ENCODE measurements at places on chromosomes 2 and 18.

GRCh38 chr2:196119926-196120325 lies 51.3 kb upstream of the DNAH7 start:
- no peak for DNase-seq

GRCh38 chr2:127137225-127137624 lies 30.3 kb upstream of the BIN1 start:
- no peak for DNase-seq

DNA sequence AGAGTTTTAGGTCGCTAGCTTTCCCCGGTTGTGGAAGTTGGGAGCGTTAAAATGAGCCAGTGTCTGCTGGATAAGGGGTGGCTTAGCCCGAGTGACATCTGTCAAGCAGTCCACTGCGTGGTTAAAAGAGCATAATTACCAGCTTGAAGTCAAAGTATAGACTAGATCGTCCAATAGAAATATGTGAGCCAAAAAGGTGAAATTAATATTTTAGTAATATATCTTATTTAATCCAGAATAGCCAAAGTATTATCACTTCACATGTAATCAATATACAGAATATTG lies 654 bp downstream of the COMMD1 start:
- no peak for DNase-seq

DNA sequence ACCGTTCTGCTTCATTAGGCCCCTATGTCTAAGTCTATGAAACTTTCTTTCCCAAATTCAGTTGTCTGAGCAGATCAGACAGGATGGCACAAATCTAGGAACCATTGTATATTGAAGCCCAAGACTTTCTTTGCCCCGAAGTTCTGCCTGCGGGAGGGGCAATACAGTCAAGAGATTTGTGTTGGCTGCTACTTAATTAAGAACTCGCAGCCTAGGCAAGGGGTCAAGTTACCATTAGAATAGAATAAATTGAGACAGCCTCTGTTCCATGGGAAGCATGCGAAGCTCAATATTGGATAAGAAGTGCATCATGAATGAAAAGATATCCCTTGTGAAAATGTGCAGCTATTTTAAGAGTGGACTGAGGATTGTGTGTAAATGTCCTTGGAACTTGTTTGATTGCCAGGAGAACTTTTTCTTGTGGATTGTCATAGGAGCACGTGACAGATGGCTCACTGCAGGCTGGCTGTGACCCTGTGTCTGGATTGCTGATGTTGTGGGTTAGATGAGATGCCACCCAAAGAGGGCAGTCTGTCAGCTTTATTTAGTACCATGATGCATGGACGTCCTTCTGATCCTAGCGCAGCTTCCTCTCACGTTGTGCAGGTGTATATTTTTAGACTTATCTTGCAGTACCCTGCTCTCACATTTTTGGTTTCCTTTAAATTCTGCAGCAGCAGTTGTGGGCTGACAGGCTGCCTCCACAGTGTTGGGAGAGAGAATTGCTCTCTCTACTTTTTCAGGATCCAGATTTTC lies 30.9 kb downstream of the HAUS1 start:
- no peak for DNase-seq

DNA sequence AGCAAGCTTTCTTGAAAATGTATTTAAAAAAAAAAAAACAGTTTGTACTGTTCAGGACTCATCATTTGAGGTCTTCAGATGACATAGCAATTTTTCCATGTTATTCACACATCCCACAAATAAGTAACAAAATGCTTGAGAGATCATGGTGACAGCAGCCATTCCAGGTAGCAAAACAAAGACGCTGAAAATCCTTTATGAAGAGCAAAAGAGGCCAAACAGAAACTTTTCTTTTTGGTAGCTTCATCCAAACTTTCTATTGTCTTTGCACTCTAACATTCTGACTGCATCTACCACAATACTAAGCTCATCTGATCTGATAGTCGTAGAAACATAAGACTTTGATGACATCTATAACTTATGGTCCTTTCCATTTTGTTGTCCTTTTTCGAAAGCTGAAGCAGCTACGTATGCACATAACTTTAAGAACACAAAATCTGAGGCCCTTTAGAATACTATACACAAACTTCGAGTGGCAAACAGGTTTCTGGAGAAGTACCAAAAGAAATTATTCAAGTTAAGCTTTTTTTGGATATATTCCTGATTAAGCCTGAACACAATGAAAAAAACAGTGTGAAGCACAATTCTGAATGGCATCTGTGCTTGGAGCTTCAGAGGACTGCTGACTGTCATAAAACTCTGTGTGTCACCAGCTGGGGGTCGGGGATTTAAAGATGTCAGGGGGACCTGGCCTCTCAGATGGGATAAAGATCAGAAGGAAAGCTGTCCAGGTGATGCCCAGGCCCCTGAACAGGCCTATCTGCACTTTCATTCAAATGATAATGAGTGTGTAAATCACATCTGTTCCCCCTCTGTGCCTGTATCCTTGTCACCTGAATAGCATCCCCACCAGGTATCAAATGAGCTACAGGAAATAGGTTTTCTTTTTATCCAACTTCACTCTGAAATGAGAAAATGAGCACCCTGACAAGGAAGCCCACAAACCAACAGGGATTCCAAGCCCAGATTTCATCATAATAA lies 75.8 kb downstream of the ZEB2 start:
- no peak for DNase-seq

- no peak for DNase-seq
These were observed 84.7 kb downstream of the EHD3 start for GRCh38 chr2:31318361-31319336.

DNA sequence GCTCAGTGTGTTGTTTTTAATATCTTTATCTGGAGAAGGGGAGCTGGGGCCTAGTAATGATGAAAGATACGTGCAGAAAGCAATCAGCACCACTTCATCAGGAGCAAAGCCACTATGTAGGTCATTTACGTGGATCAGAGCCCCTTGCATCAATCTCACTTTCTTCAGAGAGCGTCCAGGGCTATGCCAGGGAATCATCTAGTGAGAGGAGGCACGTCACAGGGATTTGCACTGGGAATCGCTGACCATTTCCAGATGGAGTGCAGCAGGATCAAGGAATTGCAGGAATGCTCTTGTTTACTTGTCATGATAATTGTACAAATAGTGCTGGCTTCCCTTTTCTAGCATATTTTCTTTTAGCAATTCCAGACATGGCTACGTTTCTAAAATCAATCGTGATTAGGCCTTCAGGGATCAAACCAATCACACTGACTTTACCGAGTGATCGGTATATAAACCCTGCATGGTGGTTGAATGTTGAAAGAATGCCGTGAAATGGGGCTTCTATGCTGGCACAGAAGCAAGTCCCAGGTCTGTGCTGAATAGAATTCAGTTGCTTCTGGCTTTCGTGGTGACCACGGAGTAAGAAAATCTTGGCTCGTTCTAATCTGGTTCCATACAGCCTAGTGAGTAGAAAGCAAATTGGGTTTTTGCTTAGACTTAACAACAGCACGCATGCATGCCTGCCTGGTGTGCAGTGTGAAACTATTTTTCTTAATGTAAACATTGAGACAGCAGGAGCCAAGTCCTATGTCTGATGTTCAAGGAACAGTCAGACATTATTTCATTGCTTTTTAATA lies 122.8 kb downstream of the TMEM200C start:
- DNase-seq, result no peak

GRCh38 chr2:143259368-143259958 lies 130.2 kb downstream of the ARHGAP15 start:
- DNase-seq, result no peak

DNA sequence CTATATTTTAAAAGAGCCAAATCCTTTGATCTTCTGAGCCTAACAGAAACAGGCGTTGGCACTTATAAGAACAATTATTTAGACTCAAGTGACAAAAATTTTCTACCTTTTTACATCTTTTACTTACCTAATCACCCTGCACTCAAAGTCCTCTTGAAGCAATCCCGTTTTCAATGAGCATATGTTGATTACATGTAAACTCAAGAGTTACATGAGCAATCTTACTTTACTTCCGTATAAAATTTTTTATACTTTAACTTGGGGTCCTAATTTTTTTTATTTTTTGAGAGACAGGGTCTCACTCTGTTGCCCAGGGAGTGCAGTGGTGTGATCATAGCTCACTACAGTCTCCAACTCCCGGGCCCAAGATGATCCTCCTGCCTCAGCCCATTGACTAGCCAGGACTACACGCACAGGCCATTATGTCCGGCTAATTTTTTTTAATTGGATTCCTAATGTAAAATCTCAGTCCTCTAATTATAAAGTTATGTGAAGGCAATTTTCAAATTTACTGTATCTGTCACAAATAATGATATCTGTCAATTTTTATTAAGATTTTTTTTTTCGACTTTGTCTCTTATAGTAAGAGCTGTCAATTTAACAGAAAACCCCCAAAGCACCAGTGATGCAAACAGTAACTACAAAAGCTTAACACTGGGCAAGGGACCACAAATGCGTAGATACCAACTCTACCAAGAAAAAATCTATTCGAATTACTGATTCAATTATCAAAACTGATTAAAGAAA lies 19.1 kb upstream of the STPG4 start:
- DNase-seq, result no peak

- no peak for DNase-seq
These were observed 18.2 kb downstream of the IGFBP2 start for GRCh38 chr2:216651351-216651881.

GRCh38 chr2:223947711-223948205 lies 2.6 kb upstream of the WDFY1 start:
- DNase-seq, result no peak

DNA sequence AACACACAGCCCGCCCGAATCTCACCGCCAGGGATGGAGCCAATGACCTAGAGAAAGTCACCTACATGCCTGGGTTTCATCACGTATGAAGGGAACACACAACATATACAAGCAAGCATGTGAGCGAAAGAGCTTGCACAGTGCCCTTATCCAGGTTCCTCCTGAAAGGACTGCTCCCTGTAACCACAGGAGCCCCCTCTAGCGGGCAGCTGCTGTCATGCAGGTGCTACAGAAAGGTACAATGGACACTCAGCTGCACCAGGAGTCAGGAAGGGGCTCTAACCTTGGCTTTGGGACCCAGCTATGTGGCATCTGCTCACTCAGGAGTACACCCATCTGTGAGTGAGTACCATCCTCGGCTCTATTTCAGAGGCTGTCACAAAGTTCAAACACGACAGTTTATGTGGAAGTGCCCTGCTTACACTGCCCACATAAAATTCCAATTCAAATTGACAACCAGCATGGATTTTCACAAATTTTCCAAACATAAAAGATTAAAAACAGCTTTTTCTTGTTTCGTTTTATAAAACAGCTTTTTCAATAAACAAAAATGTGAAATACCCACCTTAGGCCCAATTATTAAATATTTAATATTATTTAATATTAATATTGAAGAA lies 3.5 kb downstream of the NDUFA10 start:
- DNase-seq, result no peak

DNA sequence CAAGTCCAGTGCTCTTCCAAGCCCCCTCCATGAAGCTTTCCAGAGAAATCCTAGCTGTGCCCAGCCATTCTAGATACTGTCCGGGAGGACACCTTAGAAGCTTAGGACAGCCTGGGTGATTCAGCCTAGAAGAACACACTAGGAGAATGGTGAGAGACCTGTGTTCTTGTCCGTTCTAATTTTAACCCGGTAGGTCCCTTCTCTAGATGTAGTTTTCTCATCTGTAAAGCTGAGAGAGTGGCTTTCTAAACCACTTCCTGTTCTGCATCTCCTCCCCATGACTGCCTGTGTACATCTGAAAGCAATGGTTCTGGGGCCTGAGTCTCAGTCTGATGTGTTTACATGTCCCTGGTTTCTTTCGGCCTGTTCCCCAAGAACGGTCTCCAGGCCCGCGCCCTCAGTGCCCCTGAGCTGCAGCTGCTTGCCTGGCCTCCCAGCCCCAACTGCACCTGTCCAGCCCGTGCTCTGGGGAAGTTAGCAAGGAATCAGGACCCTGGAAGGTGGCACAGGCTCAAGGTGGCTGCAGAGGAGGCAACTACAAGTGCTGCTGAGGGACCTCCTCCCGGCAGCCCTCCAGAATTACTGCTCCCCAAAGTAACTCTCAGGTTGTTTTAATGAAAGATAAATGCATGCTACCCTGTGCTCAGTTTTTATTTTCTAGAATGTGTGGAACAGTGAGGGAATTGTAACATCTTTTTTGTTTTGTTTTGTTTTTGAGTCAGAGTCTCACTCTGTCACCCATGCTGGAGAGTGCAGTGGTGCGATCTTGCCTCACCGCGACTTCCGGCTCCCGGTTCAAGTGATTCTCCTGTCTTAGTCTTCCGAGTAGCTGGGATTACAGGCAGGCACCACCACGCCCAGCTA lies 105.9 kb downstream of the LBH start:
- no peak for DNase-seq

- DNase-seq, result no peak
These were observed 3.3 kb downstream of the PPP1R7 start for GRCh38 chr2:241153616-241154015.

- no peak for DNase-seq
These were observed 60.5 kb upstream of the ZNG1B start for GRCh38 chr2:113376913-113377445.

DNA sequence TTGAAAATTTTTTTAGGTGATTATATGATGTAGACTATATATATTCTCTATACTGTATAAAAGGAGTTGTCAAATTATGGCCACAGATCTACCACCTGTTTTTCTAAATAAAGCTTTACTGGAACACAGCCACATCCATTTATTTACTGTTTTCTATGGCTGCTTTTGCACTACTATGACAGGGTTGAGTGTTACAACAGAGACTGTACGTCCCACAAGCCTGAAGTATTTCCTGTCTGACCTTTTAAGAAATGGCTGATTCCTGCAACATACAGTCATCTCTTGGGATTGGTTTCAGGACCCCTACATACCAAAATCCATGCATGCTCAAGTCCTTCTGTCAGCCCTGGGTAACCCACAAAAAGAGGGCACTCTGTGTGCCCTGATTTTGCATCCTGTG lies 508.3 kb downstream of the TSN start:
- DNase-seq, result no peak

GRCh38 chr2:222232372-222232771 lies 66.4 kb downstream of the PAX3 start:
- no peak for DNase-seq

DNA sequence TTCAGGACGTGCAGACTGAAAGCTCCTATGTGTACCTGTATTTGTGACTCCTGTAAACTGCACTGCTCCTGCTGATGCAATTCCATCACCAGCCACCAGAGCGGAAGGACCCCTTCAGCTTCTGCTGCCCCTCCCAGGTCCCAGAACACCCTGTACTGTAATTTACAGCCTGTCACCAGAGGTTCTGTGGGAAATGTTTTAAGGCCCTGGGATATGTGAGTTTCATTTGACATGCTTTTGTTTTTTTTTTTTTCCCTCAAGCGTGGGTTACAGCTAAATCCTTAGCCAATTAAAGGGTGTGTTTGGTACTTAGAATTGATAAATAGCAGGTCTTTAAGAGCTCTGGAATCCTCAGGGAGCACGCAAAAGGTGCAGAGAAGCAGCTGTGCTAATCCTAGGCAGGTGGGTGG lies 79.4 kb downstream of the KCTD1 start:
- no peak for DNase-seq

DNA sequence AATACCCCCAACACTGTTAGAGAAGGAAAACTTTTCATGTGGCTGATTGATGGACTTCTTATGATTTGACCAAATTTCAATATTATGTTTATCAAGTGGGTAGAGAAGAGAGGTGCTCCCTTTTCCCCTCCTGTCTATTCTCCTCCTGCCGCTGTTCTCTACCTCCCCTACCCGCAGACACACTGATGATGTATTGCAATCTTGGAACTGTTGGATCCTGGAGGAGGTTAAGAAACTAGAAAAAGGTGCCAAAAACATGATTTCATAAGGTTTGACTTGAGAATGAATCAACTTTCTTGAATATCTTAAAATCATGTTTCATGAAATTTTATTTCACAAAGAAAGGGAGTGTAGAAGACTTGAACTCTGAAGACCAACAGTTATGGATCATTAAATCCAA lies 125.8 kb downstream of the MEIS1 start:
- no peak for DNase-seq

Data from hypothalamus (tissue), 51 donors.